IMR-90 (cell line): ENCODE measurements at places on chromosomes 5 and 9. TPM values are rescaled to one million over a fixed set of nuclear protein-coding genes. Genes with fewer than 3 reads are reported as not detected.
A peak's percentile ranks its signal among the peaks of the same experiment; 100 is the strongest.

Gene SLC45A2
- total RNA-seq = not detected in 2 replicates

GRCh38 chr5:79488058-79488457 lies 25.9 kb downstream of the HOMER1 start:
- no peaks in the 10 kb centered on the region for H3K27me3 ChIP-seq
- no peak overlapping the region for H3K27ac ChIP-seq
- no peaks in the 10 kb centered on the region for H3K36me3 ChIP-seq
- DNase-seq = no peak

DNA sequence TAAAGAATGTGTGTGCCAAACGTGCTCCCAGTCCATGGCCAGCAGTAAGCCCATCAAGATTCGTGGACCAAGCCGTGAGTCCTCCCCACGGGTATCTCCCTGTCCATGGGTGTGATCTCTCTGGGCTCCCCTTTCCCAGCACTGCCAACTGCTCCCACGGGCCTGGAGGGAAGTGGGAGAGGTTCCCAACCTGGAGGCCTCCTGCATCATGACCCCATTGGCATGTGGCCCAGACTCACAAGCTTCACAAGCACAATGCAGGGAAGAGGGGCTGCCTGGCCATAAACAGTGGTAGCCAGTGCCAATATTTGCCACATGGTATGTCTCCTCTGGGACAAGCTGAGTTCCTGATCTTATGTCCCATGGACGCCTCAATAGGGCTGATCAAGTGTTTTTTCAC lies 59.1 kb downstream of the ABLIM3 start:
- H3K36me3 ChIP-seq = peaks cover 47% of the 10 kb centered on the region
- H3K27ac ChIP-seq = no peak overlapping the region
- H3K4me3 ChIP-seq = no peak overlapping the region
- no peaks in the 10 kb centered on the region for H3K27me3 ChIP-seq

DNA sequence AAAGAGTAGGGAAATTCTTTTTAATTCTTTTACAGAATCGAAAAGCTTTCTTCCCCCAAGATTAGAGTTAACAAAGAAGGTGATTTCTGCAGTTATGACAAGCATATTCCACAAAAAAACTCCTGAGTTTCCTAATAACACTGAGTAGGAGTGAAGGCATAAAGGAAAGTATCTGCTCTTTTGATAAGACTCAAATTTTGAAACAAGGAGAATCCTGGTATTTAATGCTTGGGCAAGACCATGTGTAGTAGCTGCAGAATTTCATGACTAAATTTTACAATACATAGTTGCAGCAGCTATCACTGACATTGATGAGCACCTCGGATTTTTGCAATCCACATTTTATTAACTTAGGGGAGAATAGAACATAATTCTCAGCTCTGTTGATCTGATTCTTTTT lies 92.6 kb downstream of the MARCHF3 start:
- no peak overlapping the region for H3K27ac ChIP-seq
- peaks cover 5% of the 10 kb centered on the region for H3K4me1 ChIP-seq
- no peaks in the 10 kb centered on the region for H3K36me3 ChIP-seq

- H3K36me3 ChIP-seq = no peaks in the 10 kb centered on the region
- H3K27me3 ChIP-seq = peaks cover 15% of the 10 kb centered on the region
- peaks cover 2% of the 10 kb centered on the region; the same call in 1 of the 2 replicates for H3K4me1 ChIP-seq
- no peak overlapping the region for H3K4me3 ChIP-seq
- peak; percentile 59 for DNase-seq
Observed at GRCh38 chr9:95726756-95727155, 148.7 kb upstream of the ERCC6L2 start.

Gene PPP1R26
- 3.8 and 4.4 TPM in 2 replicates for total RNA-seq

DNA sequence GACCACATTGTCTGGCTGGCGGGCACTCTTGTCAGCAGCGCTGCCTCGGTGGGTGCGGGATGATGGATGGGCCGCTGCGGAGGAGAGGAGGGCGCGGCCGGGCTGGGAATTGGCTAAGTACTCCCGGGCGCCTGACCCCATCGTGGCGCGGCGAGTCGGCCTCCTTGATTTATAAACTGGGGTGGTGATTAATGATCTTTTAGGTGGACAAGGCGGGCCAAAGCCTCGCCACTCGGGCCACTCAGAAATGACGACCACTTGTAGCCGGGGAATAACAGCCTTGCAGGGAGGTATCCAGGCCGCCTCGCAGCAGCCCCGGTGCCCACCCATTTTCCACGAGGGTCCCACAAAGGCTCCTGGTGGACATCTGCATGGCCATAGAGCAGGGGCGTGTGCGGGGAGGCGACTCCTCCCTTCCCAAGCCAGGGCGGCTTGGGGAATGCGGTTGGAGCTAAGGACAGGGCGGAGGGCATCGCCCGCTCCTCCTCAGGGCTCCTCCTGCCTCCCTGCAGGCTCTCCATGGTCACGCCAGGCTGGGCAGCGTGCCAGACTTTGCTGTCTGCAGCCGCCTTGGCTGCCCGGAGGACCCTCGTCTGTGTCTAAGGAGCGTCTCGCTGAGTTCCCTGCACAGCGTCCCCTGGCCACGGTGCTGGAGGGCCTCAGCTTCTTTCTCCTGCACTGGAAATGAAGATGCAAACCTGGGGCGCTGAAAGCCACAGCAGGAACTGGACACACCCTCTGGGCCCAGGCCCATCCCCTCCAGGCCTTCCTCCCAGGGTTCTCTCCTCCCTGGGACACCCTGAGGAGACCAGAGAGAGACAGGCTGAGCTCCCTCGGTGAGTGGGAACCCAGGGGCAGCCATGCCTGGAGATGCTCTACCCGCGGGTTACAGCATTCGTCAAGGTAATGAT lies 287.4 kb upstream of the IRX4 start:
- no peak overlapping the region for H3K27ac ChIP-seq
- no peaks in the 10 kb centered on the region for H3K4me1 ChIP-seq
- no peaks in the 10 kb centered on the region for H3K36me3 ChIP-seq
- no peak for DNase-seq

Gene PCDHB16
- 0.18 and 0.56 TPM in 2 replicates for total RNA-seq

GRCh38 chr5:76974785-76975184 lies 21.9 kb downstream of the CRHBP start:
- no peaks in the 10 kb centered on the region for H3K36me3 ChIP-seq
- DNase-seq = no peak
- H3K4me1 ChIP-seq = no peaks in the 10 kb centered on the region

Gene POLR1E
- 67.5 and 71.9 TPM in 2 replicates for total RNA-seq

GRCh38 chr5:61657686-61658085 lies 325.6 kb downstream of the ZSWIM6 start:
- H3K27ac ChIP-seq = no peak overlapping the region
- DNase-seq = no peak
- no peak overlapping the region for H3K4me3 ChIP-seq
- peaks cover 27% of the 10 kb centered on the region for H3K27me3 ChIP-seq
- no peaks in the 10 kb centered on the region for H3K4me1 ChIP-seq

- H3K27me3 ChIP-seq = no peaks in the 10 kb centered on the region
- H3K36me3 ChIP-seq = peaks cover 5% of the 10 kb centered on the region
- no peak for DNase-seq
- peak overlapping the region; percentile 98 for H3K27ac ChIP-seq
- H3K4me1 ChIP-seq = peaks cover 2% of the 10 kb centered on the region; the same call in 1 of the 2 replicates
- peak overlapping the region; percentile 92 for H3K4me3 ChIP-seq
Observed at GRCh38 chr5:178625679-178626483, 969 bp downstream of the CLK4 start.

- no peak overlapping the region for H3K4me3 ChIP-seq
- no peak overlapping the region for H3K27ac ChIP-seq
- no peaks in the 10 kb centered on the region for H3K36me3 ChIP-seq
- no peak for DNase-seq
- no peaks in the 10 kb centered on the region for H3K27me3 ChIP-seq
Observed at GRCh38 chr5:178403956-178404600, 171.5 kb upstream of the PHYKPL start.

DNA sequence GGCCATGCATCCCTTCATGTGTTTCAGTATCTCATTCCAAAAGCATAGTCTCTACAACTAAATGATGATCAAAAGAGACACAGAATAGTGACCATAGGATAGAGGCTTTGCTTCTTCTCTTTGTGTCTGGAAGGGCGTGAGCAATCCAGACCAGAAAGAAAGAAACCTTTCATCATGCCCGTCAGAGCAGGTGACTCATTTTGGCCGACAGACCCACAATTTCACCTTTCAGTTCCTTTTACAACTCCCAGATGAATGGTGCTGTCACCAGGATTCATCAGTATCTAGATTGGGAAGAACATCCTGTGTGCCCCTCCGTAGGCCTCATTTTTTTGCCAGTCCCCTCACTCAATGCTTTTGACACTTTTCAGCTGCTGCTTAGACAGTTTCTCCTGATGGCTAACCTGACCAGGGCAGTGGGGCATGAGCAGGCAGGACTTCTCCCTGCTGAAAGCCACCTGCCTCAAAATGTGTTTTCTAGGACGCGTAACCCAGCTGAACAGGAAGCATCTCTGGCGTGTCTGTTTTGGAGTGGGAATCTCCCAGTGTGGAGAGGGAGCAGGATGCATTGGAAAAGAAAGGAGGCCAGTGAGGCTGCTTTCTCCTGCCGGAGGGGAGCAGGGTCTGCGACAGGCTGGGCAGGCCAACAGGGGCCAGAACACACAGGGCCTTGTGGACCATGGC lies 21.2 kb downstream of the ABLIM3 start:
- peaks cover 10% of the 10 kb centered on the region; the same call in 1 of the 2 replicates for H3K4me1 ChIP-seq
- peaks cover 2% of the 10 kb centered on the region; the same call in 1 of the 2 replicates for H3K36me3 ChIP-seq
- DNase-seq = peak; percentile 74
- H3K4me3 ChIP-seq = no peak overlapping the region
- H3K27me3 ChIP-seq = no peaks in the 10 kb centered on the region

Gene LMX1B
- total RNA-seq = not detected in 2 replicates

Gene FOXD4L3
- under 0.01 TPM in 1 of 2 replicates, not detected in the other for total RNA-seq
